Glutamatergic neuron (in vitro differentiated cells): ENCODE measurements at places on chromosomes 3 and 15. TPM values are rescaled to one million over a fixed set of nuclear protein-coding genes. Genes with fewer than 3 reads are reported as not detected.

Gene GLCE
- 6.7 TPM for total RNA-seq

Gene SPTSSB
- 1.9 TPM for total RNA-seq

Gene MORC1
- total RNA-seq: not detected

Gene CPA3
- total RNA-seq: not detected

Gene RHOV
- 1.8 TPM for total RNA-seq

Gene PDZRN3
- total RNA-seq: 21.9 TPM

Gene POPDC2
- total RNA-seq: 1.4 TPM

Gene CALML4
- 4.1 TPM for total RNA-seq

Gene GRK7
- total RNA-seq: not detected
